ENCODE measurements at places on chromosomes 6 and 20. TPM values are rescaled to one million over a fixed set of nuclear protein-coding genes. Genes with fewer than 3 reads are reported as not detected.

PNLDC1 gene
- total RNA-seq: not detected

PLA2G7 gene
- total RNA-seq: 0.23 TPM

FITM2 gene
- total RNA-seq: 3.2 TPM

TMEM170B gene
- total RNA-seq: 0.92 TPM

PHACTR1 gene
- 0.98 TPM for total RNA-seq

FAM120B gene
- total RNA-seq: 5.0 TPM

ACTL10 gene
- 2.2 TPM for total RNA-seq

TFAP2A gene
- total RNA-seq: 17.8 TPM

HMGCLL1 gene
- 1.4 TPM for total RNA-seq

BPIFA1 gene
- not detected for total RNA-seq

RAMACL gene
- 0.12 TPM for total RNA-seq

KHDC1L gene
- not detected for total RNA-seq

PBOV1 gene
- not detected for total RNA-seq

TEAD3 gene
- 15.3 TPM for total RNA-seq

THBD gene
- 6.9 TPM for total RNA-seq

NRSN1 gene
- not detected for total RNA-seq

BMP6 gene
- total RNA-seq: 0.29 TPM

SEMG1 gene
- total RNA-seq: not detected

C6orf58 gene
- total RNA-seq: not detected

KIF25 gene
- total RNA-seq: not detected

PDCD2 gene
- total RNA-seq: 91.2 TPM

CTCFL gene
- 0.07 TPM for total RNA-seq

TMEM74B gene
- 1.2 TPM for total RNA-seq

WFDC5 gene
- total RNA-seq: not detected

IMPG1 gene
- not detected for total RNA-seq

NCR2 gene
- not detected for total RNA-seq

EDN1 gene
- 16.3 TPM for total RNA-seq

CALHM6 gene
- total RNA-seq: 0.35 TPM

PAK5 gene
- total RNA-seq: not detected

GRM4 gene
- not detected for total RNA-seq

TMEM244 gene
- not detected for total RNA-seq

HTR1E gene
- total RNA-seq: not detected

ZBTB46 gene
- total RNA-seq: 0.72 TPM

PHACTR3 gene
- total RNA-seq: 0.06 TPM

ZHX3 gene
- 36.1 TPM for total RNA-seq

FAM184A gene
- total RNA-seq: 1.2 TPM

SLC22A1 gene
- total RNA-seq: 0.12 TPM

FERMT1 gene
- total RNA-seq: 26.1 TPM

Measured in epithelial cell of proximal tubule (primary cell).